ENCODE measurements at places on chromosomes 3 and 15. TPM values are rescaled to one million over a fixed set of nuclear protein-coding genes. Genes with fewer than 3 reads are reported as not detected.

- no peak for DNase-seq
These were observed 74.4 kb downstream of the BOC start for GRCh38 chr3:113285741-113286140.

The RARRES1 gene
- total RNA-seq = 3.0 TPM

The PAQR5 gene
- 11.5 TPM for total RNA-seq

- no peak for DNase-seq
These were observed 35.9 kb downstream of the EIF4E3 start for GRCh38 chr3:71689291-71689690.

The BFSP2 gene
- not detected for total RNA-seq

The SNURF gene
- 9.9 TPM for total RNA-seq

DNA sequence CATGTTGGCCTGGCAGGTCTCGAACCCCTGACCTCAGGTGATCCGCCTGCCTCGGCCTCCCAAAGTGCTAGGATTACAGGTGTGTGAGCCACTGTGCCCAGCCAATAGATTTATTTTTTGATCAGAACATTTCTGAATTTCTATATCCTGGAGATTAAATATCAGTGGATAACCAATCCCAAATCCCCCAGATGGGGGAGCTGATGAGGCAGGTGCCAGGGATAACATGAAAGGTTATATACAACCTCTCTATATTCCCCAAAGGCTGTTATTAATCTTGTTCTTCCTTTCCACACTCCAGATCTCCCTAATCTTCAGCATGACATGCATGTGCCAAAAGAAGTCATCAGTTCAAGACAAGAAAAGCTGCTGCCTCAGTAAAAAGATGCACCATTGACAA lies 112.3 kb downstream of the WDR76 start:
- DNase-seq = no peak

DNA sequence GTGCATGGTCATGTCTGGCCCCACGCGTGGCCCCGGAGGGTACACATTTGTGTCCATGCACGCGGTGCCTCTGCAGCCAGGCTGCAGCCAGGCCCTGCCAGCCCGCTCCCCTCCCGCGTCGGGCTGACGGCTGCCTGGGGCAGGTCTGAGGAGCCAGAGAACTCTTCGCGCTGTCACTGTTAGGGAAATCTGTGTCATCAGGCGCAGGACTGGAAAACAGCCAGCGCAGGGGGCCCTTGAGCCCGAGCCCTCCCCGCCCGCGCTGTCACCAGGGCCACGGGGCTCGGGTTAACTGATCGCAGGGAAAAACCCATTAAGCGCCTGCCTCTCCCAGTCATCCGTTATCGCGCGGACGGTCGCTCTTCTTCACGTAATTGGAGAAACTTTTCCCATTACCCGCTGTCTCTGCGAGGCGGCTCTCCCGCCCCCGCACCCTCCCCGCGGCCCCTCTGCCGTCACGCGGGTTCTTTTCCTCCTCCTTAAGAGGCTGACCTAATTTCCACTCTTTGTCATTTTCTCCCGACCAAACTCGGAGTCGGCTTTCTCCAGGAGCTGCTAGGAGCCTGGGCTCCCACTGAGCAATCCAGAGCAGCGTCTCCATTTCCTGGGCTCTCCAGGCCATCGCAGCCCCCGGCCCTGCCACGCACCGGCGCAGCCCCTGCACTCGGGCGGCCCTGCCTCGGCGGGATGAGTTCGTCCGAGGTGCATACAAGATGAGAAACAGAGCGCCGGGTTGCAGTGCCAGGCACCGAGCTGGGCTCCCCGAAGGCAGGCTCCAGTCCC lies 57.5 kb upstream of the PRR23E start:
- DNase-seq = no peak

DNA sequence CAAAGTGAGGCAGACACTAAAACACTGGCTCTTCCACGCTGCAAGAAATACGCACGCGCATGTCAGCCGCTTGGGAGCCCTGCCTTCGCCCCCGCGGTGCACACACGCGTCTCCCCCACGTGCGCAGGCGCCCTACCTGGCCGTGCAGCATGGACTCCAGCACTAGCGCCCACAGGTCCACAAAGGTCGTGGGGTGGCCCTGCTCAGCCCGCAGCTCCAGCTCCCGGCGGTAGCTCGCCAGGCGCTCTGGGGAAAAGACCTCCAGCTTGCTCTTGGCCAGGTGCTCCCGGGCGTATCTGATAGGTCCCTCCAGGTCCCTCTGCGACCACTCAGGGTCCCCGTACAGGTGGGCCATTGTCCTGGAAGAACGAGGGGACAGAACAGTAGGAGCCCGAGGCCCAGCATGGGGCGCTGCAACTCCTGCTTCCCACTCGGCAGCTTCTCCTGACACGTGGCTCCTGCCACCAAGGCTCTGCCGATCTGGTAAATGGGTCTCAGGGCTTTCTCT lies 14.9 kb downstream of the PLA2G4D start:
- no peak for DNase-seq

DNA sequence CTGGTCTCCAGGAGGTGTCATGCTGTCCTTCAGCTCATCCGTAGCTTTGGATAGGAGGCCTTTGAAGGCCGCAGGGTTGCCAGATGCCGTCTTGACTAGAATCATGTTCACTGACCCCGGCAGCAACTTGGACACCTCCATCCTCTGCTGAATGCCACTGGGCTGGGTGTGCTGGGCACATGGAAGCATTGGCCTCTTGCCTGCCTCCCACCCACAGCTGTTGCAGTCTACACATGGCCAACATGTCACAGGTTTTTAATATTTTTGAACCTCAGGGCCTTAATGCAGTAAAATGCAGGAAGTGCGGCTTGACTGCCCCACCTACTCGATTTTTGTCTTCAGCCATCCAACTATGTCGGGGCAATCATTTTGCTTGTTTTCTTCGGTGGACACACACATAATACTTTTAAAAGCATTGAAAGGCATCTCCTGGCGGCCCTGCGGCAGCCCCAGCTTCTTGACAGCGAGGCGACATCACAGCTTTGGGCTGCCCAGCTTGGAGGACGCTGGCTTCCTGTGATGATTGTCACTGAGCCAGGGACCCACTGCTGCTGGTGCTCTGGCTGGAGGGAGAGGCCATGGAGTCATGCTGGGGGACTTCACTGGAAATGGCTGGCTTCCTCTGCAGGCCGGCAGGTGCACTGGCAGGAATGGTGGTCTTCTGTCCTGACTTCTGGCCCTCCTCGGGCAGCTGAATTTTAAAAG lies 31.6 kb upstream of the ACAD9 start:
- no peak for DNase-seq

DNA sequence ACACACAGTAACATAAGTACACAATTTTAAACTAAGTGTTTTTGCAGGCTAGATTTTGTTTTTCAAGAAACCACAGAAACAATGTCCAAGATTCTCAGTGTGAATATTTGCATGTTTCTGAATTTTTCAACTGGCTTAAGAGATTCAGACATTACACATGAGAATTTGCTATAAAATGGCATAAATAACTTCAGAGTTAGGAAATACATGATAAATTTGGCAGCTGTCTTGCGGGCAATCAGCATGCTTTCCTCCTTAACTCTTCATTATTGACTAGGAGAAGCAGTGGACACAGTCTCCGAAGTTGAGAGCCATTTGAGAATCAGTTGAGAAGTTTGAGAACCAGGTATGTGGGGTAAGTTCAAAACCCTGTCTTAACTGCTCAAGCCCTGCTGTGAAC lies 625.6 kb upstream of the SGO1 start:
- DNase-seq = no peak

GRCh38 chr3:7194071-7194835 lies 333.3 kb downstream of the GRM7 start:
- DNase-seq = no peak

- DNase-seq = no peak
These were observed 295.0 kb upstream of the ATP10A start for GRCh38 chr15:26158176-26158575.

DNA sequence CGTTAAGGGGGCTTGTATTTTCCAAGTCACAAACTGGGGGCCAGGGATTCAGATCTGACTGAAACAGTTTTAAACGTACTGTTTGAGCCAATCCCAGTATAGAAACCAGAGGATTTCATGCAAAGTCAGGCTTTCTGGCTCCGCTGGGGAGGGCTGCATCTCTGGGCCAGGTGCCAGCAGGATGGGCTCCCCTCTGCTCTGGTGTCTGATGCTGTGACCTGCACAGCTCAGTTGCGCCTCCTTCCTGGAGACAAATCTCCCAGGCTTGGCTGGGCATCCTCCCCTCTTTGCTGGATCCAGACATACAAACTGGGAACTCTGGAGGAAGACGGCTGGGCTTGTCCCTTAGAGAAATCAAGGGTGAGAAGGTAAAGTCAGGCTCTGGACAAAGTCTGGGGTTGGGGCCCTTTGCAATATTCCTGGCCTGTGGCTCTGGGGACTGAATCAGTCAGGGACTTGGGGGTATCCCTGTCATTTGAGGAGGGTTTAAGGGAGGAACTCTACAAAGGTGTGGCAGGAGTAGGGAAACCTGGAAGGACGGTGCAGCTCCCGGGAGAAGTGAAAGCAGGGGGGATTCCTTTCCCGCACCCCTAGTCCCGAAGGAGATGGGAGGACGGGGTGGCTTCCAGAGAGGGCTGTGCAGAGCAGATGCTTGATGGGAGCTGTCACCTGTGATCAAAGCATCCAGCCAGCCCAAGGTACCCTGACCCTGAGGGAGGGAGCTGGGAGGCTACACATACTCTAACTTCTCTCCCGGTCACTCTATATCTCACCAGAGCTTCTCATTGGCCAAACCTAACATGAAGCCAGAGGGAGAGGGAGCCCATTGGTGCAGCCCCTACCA lies 114.8 kb upstream of the ATP2B2 start:
- no peak for DNase-seq

The MEGF11 gene
- total RNA-seq = not detected

- no peak for DNase-seq
These were observed 322.2 kb downstream of the SLC9A9 start for GRCh38 chr3:143526011-143526545.

DNA sequence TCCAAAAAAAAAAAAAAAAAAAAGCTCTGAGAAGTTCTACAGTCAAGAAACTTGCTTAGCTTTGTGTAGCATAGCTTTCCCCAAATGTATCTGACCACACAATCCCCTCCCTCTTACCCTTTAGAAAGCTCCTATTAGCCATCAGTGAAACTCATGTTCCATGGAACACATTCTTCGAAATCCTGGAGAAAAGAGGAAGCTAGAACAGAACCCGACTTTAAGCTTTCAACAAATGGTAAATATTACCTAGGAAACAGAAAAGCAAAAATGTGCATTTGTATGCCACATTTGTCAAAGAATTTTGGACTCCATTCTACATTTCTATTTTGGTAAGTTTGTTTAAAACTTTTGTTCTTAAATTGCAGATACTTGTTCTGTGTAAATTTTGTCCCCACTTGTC lies 17.4 kb upstream of the CRTC3 start:
- DNase-seq = no peak

DNA sequence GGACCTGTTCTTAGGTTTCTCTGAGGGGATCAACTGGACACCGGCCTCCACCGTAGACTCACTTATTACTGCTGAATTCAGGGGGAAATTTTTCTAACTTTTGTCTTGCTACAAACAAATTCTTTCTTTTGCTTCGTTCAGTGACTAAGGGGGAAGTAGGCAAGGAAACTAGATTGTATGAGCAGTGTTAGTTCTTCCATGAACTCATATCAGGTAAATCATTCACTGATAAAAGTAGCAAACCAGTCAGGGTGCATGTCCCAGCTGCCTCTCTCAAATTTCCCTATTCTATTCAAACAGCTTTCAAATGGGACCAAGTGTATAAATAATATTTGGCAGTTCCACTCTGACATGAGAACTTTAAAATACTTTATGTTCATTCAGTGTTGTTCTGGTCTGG lies 7.3 kb upstream of the CCDC13 start:
- no peak for DNase-seq

DNA sequence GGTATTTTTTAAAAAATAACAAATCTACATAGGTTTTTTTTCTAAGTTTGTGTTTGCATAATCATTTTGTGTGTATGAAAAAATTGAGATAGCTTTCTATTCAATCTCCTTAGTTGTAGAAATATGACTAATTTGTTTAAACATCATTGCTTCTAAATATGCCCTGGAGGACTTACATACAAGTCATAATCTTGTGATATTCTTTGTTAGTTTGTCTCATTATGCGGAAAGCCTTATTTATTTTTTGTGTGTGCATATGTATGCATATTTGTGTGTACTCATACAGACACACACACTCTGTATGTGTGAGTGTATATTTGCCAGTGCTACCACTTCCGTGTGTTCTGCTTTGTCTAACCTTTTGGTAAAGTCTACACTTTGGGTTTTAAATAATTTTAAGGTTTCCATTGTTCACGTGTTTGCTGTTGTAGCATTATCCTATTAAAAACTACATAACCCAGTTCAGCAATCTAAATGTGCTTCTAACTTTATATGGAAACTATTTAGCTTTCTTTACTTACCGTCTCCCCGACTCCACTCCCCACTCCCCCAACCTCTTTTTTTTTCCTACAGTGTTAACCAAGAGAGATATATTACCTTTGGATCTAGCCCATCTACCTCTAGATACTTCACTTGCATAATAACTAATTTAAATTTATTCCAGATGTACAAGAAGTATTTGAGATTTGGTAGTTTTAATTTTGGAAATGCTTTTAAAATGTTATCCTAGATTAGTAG lies 111.7 kb downstream of the FNDC3B start:
- DNase-seq = no peak

GRCh38 chr15:48928877-48929538 lies 34.7 kb downstream of the SHC4 start:
- no peak for DNase-seq

The SLC27A2 gene
- total RNA-seq = 4.6 TPM

DNA sequence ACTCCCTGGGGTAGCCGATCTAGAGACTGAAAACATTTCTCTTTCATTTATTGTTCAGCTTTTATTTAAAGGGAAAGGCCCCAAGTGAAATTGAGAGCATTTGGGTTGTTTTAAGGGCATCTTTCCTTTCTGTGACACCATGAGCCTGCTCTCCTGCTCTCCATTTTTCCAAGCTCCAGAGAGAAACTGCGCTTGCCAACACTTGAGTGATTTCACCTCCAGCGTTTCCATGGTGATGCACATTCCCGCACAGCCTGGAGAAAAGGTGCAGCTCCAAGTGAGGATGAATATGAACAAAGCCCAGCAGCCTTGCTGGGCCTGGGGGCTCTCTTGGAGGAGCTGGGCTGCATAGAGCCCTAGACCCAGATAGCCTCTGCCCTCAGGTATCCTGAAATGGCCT lies 159.2 kb upstream of the PPP2R3A start:
- DNase-seq = no peak

The TMEM158 gene
- total RNA-seq = 6.9 TPM

GRCh38 chr3:31065765-31066164 lies 171.3 kb upstream of the GADL1 start:
- no peak for DNase-seq

The GPR160 gene
- 26.4 TPM for total RNA-seq

DNA sequence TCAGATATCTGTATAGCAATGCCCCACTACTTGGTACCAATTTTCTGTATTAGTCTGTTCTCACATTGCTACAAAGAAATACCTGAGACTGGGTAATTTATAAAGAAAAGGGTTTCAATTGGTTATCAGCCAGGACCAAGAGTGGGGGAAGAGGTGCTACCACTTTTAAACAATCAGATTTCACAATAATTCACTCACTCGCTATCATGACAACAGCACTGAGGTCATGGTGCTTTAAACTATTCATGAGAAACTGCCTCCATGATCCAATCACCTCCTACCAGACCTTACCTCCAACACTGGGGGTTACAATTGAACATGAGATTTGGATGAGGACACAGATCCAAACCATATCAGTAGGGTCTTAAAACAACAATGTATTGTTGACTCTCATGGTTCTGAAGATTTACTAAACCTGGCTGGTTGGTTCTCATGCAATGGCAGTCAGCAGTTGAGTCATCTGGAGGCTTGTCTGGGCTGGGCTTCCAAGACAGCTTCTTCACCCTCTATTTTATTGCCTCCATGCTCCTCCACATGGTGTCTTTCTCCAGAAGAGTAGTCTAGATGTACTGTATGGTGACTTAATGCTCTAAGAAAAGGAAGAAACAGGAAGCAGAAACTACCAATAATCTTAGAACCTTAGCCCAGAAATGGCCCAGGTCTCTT lies 21.2 kb upstream of the TM4SF4 start:
- DNase-seq = no peak
